Suppressor macrophage treated with lipopolysaccharide for 1 hour (primary cell): ENCODE measurements at places on chromosomes 4 and X.

- peak; percentile 94 for DNase-seq
Observed at GRCh38 chr4:184267673-184268583, 50.3 kb upstream of the ENPP6 start.

DNA sequence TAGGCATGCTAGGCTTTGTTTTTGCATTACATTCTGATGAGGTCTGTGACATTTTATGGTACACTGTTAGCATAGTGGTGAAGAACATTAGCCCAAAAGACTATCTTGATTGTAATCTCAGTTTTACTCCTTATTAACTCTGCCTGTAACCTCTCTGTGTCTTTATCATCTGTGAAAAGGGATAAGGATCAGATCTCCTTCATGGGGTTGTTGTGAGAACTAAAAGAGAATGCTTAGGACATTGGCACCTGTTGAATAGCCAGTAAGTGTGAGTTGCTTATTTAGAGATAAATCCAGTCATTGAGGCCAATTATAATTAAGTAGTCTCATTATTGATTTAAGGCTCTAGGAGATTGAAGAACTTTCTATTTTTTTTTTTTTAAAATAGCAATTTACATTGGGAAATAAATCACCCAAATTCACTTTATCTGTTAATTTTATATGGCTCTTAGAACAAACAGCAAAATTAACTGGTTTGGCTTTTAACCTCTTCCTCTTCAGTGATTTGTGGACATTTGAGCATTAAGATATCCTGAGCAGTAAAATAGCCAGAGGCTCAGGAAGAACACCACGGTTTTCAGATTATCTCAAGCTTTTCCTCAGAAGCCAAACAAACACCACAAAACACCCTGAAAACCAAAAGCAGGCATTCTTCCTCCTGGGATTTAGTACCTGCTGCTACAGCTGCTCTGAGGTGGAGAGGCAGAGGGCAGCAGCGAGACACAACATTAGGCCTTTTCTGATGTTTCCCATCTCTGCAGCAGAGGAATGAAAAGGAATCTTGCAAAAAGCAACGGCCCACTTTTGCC, 192.9 kb downstream of the ARHGAP10 start:
- DNase-seq: no peak

DNA sequence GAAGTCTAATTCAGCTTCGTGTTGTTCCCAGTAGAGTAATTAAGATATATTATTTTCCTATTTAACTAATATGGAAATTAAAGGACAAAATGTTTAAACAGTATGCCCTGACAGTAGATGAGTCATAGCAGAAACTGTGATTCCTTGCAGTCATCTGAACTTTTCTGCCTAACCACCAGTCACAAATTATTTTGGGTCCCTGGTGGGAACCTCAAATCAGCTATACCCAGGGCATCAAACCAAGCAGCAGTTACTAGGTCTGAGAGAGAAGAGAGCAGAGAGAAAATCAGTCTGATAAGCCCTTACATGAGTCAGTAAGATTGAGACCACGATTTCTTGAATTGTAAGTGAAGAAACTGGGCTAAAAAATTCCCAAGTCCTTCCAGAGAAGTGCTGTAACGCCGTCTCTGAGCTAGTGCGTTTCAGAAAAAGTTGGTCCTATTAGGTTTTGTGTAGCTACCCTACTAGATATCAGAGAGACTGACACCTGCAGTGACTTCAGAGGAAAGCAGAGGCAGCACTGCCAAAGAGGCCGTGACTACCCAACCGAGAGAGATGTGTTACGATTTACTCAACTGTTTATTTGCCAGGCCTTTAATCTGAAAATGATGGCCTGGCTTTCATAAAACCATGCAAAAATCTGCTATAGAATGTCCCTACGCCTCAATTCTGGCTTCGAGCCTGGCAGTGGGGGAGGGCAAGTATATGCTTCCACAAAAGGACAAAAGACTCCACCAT, 21.7 kb upstream of the GPM6A start:
- no peak for DNase-seq

GRCh38 chr4:26931966-26932365, 71.3 kb downstream of the STIM2 start:
- DNase-seq: no peak

DNA sequence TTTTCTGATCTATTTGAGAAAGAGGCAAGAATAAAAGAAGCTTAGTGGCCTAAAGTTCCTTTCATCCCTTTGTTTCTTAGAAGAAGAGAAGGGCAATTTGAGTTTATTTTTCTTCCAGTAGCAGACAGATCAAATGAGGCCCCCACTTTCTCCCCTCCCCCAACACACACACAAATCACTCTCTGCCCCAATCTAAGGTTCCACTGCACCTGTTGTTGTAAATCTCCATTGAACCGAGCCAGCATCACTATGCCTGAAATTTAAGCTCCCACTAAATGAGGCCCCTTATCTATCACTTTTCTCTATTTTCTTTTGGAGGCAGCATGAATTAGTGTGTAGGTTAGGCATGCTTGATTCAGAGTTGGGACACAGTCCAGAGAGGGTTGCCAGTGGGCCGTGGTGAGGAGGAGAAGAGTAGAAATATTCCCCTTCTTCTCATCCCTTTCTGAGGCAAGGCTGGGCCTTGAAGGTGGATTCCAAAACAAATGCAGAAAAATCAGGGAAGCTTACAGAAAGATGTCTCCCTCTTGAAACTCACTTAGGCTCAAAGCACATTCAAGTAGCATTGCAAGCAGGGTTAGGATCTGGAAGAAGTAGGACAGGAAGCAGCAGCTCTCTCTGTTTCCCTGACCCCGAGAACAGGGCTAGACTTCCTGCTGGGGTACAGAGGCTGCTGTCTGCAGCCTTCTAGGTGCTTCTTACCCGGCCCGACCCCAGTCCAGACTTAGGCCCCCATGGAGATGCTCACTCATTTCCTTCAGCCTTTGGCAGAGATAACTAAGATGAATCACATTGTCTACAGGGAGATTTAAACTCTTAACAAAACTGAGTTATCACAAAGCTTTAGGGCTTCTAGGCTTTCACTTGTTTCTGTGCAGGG, 70.7 kb downstream of the RASL11B start:
- DNase-seq: no peak

- peak; percentile 15 for DNase-seq
Observed at GRCh38 chr4:80235451-80235850, 31.0 kb upstream of the FGF5 start.

GRCh38 chrX:81259020-81259713, 57.3 kb downstream of the SH3BGRL start:
- no peak for DNase-seq

DNA sequence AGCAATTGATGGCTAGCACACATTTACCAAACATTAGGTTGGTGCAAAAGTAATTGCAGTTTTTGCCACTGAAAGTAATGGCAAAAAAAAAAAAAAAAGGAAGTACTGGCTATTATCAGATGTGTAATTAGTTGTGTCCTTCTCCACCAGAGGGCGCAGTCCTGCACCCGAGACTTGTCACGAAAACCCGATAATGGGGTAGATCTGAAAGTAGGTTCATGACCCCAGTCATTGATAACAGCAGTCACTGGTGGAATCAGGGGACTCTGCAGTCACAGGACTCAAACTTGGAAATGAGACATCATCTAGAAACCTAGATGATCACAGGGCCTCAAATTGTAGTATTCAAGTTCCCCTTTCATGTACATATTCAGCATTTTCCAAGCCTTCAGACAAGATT, 13.1 kb upstream of the ACOT9 start:
- peak; percentile 79 for DNase-seq
